ENCODE measurements at places on chromosomes 3 and 15.

DNA sequence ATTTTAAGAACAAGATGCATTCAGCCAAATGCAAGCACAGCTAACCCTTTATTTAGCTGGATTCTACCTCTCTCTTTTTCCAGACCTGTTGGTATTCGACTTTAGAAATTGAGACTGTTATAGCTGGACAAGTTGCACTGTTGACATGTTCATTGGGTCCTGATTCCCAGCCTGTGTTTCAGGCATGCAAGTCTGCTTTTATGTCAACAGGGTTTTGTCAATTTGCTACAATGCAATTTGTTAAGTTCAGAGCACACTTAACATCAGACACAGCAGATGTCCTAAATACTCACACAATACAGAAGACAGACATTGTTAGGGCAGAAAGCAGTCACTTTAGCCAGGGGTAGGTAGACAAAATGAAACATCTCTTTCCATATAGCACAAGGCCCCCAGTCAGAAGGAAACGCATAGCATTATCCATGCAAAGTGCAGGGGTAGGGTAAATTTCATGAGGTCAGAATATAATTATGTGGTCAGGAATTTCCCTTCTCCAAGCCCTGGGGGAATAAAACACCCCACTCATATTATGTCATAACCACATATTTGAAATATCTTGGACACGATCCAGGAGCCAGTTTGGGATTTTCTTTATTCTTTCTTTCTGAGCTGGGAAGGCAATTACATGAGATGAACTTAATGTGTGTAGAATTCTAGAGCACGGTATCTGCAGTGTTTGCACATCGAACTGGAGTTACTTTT lies 504.1 kb downstream of the NTRK3 start:
- no peak overlapping the region for H3K27ac ChIP-seq
- H3K27me3 ChIP-seq, result no peaks in the 10 kb centered on the region
- DNase-seq, result no peak
- no peaks in the 10 kb centered on the region for H3K36me3 ChIP-seq
- no peaks in the 10 kb centered on the region for H3K4me1 ChIP-seq

- no peak overlapping the region for H3K4me3 ChIP-seq
- no peak overlapping the region for H3K27ac ChIP-seq
- no peaks in the 10 kb centered on the region for H3K4me1 ChIP-seq
- no peaks in the 10 kb centered on the region for H3K36me3 ChIP-seq
- DNase-seq, result no peak
- H3K27me3 ChIP-seq, result no peaks in the 10 kb centered on the region
Measured at GRCh38 chr3:58861551-58861950, 188.3 kb downstream of the CFAP20DC start.

DNA sequence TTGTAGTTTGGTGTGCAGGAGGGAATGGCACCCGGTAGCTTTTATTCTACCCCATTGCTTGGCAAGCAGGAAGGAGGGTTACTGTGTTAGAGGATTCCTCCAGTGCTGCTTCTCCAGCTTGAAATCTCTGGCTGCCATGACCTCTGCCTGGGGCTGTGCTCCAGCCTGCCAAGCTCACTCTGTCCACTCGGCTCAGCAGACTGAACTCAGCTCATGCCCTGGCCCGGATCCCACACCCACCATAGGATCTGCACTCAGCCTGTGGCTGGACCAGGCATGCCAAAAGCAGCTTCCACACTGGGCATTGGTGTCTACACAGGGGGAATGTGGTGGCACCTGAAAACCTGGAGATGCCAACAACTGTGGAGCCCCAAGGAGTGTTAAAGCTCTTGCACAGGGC lies 26.3 kb downstream of the CLDN16 start:
- H3K4me1 ChIP-seq, result no peaks in the 10 kb centered on the region
- no peak for DNase-seq
- H3K27me3 ChIP-seq, result no peaks in the 10 kb centered on the region
- no peak overlapping the region for H3K27ac ChIP-seq
- H3K36me3 ChIP-seq, result no peaks in the 10 kb centered on the region
- H3K4me3 ChIP-seq, result no peak overlapping the region

DNA sequence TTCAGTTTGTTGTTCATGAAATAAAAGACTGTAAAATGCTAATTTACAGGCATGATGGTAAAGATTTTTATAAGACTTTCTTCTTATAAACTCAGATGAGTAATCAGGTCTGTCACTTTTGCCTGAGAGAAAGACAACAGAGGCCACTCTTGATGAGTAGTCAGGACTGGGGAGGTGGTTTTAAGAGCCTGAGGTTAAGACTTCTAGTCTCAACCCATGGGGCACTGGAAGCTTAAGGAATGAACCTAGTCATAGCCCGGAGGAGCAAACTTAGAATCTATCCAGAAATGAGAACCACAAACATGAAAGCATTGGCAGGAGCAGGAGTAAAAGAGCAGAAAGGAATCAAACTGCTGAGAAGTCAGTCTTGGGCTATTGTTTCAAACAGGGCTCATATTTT lies 846.3 kb upstream of the ARPP21 start:
- H3K4me1 ChIP-seq, result no peaks in the 10 kb centered on the region
- no peaks in the 10 kb centered on the region for H3K36me3 ChIP-seq
- no peak overlapping the region for H3K27ac ChIP-seq
- no peak overlapping the region for H3K4me3 ChIP-seq

DNA sequence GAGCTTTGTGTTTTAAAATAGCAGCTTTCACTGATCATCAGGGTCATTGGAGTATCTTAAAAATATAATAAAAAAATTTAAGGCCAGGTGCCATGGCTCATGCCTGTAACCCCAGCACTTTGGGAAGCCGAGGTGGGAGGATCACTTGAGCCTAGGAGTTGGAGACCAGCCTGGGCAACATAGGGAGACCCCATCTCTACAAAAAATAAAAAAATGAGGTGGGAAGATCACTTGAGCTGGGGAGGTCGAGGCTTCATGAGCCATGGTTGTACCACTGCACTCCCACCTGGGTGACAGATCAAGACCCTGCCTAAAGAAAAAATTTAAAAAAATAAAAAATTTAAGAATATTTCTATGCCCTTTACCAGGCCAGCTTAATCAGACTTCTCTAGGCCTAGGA lies 1.5 kb downstream of the HMCES start:
- DNase-seq, result no peak
- H3K27me3 ChIP-seq, result no peaks in the 10 kb centered on the region
- H3K36me3 ChIP-seq, result peaks cover 37% of the 10 kb centered on the region
- H3K4me3 ChIP-seq, result peak overlapping the region; percentile 92

DNA sequence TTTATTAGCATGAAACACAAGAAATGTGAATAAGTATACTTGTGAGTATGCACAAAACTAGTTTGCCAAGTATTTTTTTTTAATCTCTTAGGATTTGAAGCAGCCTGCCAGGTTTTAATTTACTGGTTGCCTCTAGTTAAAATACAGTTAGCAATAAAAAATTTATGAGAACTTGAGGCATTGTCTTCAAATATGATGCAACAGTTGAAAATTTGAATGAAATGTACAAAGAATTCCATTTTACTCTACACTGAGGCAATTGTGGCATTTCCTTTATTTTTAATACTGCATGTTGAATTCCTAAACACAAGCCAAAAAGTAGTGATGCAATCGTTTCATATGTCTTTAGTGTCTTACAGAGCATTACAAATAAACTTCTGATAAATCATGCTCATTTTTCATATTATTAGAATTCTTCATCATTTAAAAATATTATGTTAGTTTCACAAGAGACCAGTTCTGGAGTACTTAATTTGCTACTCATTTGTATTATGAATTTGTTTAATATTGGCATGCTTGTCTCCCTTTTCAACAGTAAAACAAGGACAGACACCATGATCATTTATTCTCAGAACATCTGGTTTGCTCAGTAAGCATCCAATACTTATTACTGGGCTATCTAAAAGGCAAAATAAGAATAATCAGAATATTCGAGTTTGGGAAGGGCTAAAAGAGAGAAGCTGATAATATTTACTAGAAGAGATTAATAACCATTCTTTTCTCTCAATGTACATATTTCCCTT lies 124.8 kb upstream of the PTX3 start:
- H3K36me3 ChIP-seq, result no peaks in the 10 kb centered on the region
- no peak for DNase-seq
- no peak overlapping the region for H3K27ac ChIP-seq
- H3K4me3 ChIP-seq, result no peak overlapping the region

DNA sequence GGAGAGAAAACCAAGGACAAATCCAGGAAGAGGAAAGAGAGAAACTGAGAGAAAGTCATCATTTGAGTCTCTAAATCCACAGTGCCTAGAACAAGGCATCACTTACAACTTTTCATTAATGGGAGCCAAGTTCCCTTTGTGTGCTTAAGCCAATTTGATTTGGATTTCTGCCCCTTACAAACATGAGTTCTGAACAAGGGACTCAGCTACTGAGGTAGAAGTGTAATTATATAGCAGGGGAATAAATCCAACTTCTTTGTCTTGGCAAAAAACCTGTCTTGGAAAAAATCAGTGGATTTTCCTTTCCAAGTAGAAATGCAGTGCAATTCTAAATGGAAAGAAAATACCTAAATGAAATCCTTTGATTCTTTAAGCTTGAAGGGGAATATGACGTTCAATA lies 307.2 kb upstream of the CNTN3 start:
- H3K36me3 ChIP-seq, result no peaks in the 10 kb centered on the region
- H3K4me1 ChIP-seq, result no peaks in the 10 kb centered on the region
- no peak for DNase-seq
- no peaks in the 10 kb centered on the region for H3K27me3 ChIP-seq
- H3K27ac ChIP-seq, result no peak overlapping the region

DNA sequence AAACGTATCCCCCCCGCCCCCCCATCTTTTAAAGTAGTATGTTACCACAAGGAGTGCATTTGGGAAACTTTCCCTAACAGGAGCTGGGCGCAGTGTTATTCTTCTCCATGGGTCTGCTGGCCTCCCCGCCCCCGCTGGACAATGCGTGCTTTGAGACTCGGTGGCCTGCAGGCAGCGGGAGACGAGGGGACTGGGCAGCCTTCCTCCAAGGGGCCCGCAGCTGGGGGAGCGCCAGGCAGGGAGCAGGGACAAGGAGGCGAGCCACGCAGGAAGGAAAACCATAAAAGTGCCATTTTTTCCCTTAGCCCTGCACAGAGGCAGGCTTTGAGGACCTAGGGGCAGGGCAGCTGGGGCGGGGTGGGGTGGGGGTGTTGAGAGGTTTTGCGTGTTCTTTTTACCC lies 14.1 kb downstream of the SOX2 start:
- DNase-seq, result no peak
- peaks cover 11% of the 10 kb centered on the region for H3K4me1 ChIP-seq
- H3K27ac ChIP-seq, result no peak overlapping the region
- peaks cover 25% of the 10 kb centered on the region for H3K27me3 ChIP-seq

GRCh38 chr15:63202861-63203260 lies 13.5 kb downstream of the RAB8B start:
- DNase-seq, result no peak
- H3K27me3 ChIP-seq, result no peaks in the 10 kb centered on the region
- no peaks in the 10 kb centered on the region for H3K36me3 ChIP-seq
- H3K4me3 ChIP-seq, result no peak overlapping the region
- no peak overlapping the region for H3K27ac ChIP-seq

DNA sequence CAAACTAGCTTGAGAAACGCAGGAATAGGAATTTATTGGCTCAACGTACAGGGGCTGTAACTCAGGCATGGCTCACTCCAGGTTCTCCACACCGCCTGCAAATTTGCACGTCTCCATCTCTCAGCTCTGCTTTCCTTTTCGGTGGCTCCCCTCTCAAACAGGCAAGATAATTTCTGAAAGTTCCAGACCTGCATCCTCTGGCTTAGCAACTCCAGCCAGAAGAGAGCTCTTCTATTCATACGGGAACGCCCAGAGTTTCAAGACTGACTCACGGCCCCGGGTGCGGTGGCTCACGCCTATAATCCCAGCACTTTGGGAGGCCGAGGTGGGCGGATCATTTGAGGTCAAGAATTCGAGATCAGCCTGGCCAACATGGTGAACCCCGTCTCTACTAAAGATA lies 139.7 kb upstream of the BNIP2 start:
- H3K36me3 ChIP-seq, result no peaks in the 10 kb centered on the region
- no peaks in the 10 kb centered on the region for H3K27me3 ChIP-seq

DNA sequence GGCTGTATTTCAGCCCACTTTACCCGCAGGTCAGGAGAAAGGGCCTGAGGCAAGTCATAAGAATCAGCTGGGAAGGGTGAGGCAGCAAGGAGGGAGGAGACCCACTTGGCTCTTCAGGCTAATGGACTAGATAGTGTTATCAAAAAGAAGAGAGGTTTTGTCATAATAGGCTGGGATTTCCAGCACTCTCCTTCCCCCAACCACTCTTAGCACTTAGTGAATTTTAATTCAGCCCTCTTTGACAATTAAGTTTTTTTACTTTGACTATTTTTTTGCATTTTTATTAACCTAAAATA lies 771 bp downstream of the MPI start:
- no peaks in the 10 kb centered on the region for H3K36me3 ChIP-seq
- no peak for DNase-seq
- no peaks in the 10 kb centered on the region for H3K27me3 ChIP-seq
- peaks cover 18% of the 10 kb centered on the region for H3K4me1 ChIP-seq

DNA sequence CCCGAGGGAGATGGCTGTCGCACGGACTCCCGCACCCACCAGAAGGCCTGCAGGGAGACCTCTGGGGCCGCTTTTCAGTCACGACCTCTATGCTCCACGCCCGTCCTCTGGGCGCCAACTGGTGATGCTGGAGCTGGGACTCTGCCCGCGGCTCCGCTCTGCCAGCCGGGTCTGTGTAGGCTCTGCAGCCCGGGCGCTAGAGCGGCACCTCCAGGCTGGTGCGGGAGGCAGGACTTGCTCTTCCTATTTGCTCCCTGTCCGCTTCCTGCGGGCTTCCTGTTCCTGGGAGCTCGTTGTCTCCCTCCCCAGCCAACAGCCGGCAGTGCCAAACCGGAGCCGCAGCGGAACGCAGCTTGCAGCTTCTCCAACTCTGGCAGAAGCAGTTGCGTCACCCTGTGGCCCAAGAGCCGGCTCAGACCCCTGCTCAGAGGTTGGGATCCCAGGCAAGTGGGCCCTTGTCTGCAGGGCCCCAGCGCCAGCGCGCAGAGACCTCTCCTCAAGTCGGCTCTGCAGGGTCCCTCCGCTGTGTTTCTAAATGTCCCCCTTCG lies 285.9 kb downstream of the XXYLT1 start:
- peak overlapping the region; percentile 25 for H3K27ac ChIP-seq
- H3K4me1 ChIP-seq, result peaks cover 9% of the 10 kb centered on the region

GRCh38 chr3:54393150-54393549 lies 270.8 kb downstream of the CACNA2D3 start:
- H3K27me3 ChIP-seq, result no peaks in the 10 kb centered on the region
- no peak for DNase-seq
- H3K27ac ChIP-seq, result no peak overlapping the region
- H3K4me3 ChIP-seq, result no peak overlapping the region
- no peaks in the 10 kb centered on the region for H3K4me1 ChIP-seq
- H3K36me3 ChIP-seq, result no peaks in the 10 kb centered on the region
